Vagina (tissue), 2 donors: ENCODE measurements at places on chromosomes 12 and 14.

DNA sequence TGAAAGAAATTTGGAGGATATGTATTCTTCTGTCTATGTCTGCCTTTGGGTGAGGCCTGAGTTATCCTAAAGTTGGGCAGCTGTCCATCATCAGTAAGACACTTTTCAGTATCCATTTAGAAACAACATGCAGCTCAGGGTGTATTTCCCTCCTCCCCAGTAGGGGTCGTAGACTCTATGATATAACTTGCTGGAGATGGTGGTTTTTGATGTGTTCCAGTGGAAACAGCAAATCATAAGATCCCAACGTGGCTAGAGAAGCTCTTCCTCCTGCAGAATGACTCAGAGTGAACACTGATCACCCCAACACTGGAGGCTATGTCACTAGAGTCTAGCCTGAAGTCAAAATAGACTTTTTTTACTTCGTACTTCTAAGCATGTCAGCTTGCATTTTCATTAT is 331.6 kb upstream of the STXBP6 start:
- DNase-seq, result no peak

DNA sequence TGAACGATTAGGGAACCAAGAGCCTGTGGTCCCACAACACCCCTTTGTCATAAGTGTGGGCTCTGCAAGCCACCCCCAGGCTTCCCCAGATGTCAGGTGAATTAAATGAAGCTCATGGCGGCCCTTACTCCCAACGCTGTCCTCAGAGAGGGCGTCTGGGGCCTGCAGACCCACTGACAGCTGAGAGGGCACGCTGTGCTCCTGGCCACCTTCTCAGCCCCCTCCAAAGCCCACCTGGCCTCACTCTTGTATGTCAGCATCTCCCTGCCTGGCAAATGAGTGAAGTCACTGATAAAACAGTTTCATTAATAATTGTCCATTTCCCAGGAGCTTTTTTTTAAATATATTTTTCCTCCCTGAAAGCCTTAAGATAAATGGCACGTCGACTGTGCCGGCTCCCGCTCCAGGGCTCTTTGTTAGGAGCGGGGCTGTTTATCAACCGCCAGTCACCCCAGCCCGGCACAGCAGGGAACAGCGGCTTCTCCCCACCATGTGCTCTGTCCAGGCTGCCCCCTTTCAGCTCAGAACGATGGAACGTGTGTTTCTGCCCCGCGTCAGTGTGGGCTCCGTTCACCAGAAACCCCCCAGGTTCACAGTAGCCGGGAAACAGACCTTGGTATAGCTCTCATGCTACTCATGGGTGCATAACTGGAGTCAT is 94.7 kb upstream of the SFSWAP start:
- DNase-seq, result no peak

- no peak for DNase-seq
Measured at GRCh38 chr12:82069931-82070514, 288.2 kb downstream of the CCDC59 start.

DNA sequence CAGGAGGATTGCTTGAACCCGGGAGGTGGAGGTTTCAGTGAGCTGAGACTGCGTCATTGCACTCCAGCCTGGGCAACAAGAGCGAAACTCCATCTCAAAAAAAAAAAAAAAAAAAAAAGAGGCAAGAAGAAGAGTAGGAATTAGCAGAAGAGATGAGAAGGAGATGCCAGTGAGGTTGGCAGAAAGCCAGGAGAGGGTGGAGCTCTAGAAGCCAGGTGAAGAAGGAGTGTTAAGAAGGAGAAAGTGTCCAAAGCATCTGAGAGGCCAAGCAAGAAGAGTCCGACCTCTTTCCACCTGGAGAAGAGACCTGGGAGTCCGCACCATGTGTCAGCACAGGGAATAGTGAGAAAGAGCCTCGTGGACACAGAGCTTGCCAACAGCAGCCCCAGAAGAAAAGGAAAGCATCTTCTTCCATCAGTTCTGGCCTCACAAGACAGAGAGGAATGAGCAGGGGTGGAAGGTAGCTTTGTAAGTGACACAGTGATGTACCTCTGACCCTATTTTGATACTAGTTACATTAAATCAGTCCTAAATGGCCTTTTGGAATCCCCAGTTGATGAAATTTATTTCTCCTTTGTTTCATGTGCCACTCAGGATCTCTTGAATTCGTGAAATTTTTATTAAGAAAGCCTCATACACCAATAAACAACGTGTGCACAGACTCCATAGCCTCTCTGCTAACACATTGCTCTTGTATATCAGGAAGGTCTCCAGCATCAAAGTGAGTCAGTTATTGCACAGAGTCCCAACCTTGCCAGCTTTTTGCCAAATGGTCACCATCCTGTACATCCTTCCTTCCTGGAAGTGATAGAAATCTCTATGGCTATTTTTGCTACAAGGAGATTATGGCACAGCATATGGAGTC is 70.6 kb downstream of the SAMD4A start:
- DNase-seq, result no peak

- DNase-seq, result no peak
Measured at GRCh38 chr14:61330511-61330910, 9.1 kb downstream of the PRKCH start.

GRCh38 chr12:106227641-106228319 is 20.0 kb downstream of the CKAP4 start:
- no peak for DNase-seq

DNA sequence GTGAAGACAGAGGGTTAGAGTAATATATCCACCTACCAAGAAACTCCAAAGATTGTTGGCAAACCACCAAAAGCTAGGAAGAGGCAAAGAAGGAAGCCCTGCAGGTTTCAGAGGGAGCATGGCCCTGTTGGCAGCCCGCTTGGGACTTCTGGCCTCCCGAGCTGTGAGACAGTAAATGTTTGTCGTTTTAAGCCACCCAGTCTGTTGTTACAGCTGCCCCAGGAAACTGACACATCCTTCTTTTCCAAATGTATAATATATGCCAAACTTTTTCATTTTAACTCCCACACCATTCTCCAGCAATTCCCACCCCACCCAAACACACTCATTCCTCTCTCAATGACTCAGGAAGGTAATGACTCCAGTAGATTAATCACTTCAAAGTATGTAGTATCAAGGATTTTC is 74.0 kb downstream of the RPS29 start:
- no peak for DNase-seq

- DNase-seq, result no peak
Measured at GRCh38 chr14:68225321-68225720, 405.7 kb downstream of the RAD51B start.

DNA sequence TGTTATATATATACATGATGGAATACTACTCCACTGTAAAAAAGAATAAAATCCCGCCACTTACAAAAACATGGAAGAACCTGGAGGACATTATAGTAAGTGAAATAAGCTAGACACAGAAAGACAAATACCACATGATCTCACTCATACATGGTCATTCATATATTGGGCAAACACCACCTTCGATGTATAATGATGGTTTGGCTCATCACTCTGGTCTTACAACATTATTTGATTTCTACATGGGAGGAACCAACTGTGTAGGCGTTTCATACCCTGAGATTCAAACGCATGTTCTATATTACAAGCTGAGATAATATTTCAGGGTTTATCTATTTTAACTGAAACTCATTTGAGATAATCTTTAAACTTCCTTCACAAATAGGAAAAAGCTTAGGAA is 48.3 kb downstream of the ABCD2 start:
- DNase-seq, result no peak

GRCh38 chr12:14910090-14910915 is 24.6 kb upstream of the MGP start:
- DNase-seq, result no peak

GRCh38 chr12:111748151-111748672 is 18.5 kb upstream of the ALDH2 start:
- DNase-seq, result no peak

DNA sequence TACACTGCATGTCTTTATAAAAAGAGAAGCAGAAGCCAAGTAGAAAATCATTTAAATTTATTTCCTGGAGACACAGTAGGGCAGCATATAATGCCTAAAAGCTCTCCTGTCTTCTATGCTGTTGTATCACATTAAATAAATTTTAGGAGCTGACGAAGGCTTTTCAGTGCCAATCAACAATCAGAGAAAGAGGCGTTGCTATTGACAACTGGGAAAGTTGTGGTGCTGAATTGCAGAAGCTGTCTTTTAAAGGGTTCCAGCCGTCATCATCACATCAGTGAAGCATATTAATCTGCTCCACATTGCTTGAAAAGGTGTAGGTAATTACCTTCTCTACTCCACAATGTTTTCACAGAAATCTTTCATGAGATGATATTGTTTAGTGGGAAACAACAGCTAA is 103.9 kb downstream of the FSCB start:
- DNase-seq, result no peak

GRCh38 chr12:57011438-57012424 is 4.6 kb downstream of the TAC3 start:
- DNase-seq, result no peak

DNA sequence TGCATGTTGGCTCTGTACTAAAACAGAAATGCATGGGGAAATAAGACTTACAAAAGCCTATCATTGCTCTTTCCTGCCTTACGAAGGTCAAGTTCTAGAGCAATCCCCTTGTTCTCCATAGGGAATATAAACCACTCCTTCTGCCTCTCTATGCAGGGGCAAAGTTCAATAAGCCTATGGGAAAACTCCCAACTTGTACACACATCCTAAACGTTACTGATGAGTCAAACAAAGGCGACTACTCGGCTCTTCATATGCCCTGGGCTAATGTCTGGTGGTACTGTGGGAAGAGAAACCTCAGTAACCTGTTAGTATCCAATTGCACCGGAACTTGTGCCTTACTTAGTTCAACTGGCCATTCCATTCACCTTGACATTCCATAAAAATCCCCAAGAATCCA is 32.7 kb downstream of the PRMT8 start:
- no peak for DNase-seq

DNA sequence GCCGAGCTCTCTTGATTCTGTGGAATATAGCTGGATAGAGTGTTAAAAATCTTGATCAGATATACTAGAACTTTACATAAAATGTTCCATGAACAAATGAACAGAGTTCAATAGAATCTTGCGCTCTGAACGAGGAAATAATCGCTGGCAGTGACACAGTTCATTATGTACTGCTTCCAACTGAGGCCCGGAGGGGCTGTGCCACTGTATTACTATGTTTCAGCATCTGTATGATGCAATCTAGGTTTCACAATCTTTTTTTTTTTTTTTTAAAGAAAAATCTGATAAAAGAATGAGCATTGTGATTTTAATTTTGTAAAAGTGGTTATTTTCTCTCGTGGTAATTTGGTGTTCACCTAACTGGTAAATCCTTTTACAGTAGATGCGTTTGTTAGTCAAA is 77.2 kb downstream of the FERMT2 start:
- no peak for DNase-seq

- DNase-seq, result no peak
Measured at GRCh38 chr12:63036216-63036973, 101.4 kb upstream of the PPM1H start.

DNA sequence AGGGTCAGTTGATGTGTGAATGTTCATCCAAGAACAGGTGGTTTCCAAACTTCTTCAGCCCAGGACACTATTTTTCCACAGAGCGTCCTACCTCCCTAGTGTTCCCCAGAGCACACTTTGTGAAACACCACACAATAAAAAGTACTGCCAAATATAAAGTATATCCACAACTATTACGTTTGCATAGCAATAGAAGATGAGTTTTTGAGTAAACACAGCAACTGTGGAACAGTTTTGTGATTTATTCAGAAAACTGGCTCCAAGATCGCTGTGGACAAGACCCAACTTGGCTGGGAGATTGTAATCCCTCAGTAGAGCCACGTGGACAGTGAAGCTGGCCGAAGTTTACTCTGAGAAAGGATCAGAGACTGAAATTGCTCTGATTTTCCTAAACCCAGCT is 14.5 kb upstream of the MAP1LC3B2 start:
- no peak for DNase-seq

DNA sequence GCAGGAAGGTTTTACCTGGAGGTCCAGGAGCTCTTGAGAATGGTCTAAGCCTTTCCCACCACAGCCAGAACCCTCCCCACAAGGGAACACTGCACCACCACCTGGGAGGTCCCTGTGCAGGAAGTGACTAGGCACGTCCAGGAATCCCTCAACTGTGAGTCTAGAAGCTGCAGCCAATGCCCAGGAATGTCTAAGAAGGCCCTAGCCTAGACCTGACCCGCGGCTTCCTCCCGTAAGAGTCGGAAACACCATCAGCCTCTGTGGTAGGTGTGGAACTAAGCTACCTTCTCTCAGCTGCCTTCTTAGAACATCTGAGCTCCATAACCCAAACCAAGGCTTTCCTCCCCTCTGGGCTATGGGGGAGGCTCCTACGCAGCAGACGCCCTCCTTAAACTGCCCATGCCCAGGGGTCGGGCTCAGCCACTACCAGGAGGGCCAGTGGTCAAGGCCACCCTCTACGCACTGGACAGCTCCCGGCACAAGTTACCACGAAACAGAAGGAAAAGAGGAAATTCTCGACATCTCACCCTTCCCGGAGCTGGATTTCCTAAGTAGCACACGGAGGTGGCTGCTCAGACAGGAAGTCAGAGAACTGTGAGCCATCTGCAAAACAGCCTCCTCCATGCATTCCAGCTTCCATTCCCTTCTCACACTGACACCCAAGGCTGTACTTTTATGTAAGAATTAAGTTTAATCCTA is 25.5 kb downstream of the ZFYVE21 start:
- DNase-seq, result no peak

DNA sequence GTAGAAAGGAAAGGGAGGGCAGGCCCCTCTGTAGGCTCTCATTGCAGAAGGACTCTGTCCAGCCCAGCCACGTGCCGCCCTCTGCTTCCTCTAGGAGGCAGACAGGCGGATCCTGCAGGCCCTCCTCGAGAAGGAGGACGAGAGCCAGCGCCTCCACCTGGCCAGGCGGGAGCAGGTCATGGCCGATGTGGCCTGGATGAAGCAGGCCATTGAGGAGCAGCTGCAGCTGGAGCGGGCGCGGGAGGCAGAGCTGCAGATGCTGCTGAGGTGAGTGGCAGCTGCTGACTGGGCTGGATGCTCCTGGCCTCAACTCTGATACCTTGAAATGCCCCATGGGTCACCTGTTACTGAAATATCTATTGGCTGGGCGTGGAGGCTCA is 10.9 kb downstream of the TCHP start:
- no peak for DNase-seq

DNA sequence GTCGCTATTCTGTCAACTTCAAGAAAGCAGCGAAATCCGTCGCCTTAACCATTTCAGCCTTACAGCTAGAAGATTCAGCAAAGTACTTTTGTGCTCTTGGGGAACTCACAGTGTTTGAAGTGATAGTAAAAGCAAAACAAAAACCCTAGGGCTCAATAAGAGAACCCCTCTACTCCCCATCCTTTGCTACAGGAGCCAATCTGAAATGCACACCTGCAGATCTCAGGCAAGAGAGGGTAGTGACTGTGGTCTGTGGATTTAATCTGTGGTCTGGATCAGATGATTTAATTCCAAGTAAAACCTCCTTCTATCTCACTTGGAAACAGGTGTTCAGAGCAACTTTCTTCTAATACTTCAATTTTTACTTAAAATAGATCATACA is 422.9 kb upstream of the OR4E1 start:
- DNase-seq, result no peak

- no peak for DNase-seq
Measured at GRCh38 chr12:52486166-52487105, 6.6 kb downstream of the KRT6A start.

DNA sequence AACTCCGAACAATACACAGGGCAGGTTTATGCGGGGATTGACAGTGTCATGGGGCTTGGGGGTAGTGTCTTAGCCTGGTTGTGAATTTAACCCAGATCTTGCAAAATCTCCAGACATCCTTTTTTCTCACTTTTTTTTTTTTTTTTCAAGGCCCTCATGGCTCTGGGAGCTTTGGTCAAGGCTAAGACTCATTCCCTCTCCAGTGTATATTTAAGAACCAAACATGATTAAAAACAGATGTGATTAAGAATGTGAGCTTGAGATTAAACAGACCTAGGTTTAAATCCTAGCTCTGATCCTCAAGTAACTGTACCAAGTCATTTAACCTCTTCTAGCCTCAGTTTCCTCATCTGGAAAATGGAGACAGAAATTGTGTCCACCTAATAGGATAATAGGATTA is 151.7 kb upstream of the FUT8 start:
- no peak for DNase-seq
